ENCODE measurements at places on chromosomes 5 and 9.
A peak's percentile ranks its signal among the peaks of the same experiment; 100 is the strongest.

DNA sequence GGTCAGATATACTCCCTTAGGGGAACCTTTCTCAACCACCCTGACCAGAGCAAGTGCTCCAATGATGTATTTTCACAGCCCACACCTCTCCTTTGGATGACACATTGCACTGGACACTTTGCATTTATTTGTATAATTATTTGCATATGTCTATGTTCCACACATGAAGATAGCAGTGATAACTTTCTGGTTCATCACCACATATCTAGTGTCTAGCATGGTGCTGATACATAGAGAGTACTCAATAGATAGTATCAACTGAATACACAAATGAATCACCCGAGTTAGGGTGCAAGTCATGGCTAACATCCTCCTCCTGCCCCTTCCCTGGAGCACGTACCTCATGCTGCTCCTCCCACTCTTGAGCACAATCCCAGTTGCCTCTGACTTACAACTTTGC is 617.6 kb downstream of the EBF1 start:
- no peak for DNase-seq

DNA sequence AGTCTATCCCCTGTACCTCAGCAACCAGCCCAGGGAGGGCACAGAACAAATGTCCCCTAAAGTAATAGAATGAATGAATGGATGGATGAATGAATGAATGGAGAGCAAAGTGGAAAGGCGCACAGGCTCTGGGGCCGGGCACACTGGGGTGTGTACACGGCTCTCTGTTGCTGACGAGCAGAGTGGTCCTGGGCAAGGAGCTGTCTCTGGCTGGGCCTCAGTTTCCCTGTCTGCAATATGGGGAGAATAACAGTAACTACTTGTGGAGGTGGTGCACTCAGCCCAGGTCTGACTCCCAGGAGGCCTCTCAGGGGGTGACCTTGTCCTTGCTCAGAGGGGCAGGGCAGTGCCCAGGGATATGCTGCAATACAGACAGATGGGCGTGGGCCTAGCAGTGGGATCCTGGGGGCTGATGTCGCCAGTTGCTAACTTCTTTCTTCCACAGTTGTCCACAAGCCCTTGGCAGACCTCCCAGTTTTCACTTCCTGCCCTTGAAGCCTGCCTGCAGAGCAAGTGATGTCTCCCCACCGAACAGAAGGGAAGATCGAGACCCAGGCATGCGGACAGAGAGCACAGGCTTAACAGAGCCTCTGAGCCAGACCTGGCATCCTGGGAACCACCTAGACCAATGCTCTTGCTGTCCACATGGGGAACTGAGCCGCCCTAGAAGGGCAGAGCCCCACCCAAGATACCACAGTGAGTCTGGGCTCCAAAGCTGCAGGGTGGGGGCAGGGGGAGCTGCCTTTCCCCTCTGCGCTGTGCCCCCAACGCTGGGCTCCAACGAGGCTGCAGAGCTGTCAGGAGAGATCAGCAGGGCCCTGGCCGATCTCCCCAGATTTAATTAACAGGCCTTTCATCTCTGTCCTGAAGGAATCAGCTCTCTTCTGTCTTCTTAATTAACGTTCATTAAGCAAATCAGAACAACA is 13.6 kb upstream of the LAMC3 start:
- no peak for DNase-seq

DNA sequence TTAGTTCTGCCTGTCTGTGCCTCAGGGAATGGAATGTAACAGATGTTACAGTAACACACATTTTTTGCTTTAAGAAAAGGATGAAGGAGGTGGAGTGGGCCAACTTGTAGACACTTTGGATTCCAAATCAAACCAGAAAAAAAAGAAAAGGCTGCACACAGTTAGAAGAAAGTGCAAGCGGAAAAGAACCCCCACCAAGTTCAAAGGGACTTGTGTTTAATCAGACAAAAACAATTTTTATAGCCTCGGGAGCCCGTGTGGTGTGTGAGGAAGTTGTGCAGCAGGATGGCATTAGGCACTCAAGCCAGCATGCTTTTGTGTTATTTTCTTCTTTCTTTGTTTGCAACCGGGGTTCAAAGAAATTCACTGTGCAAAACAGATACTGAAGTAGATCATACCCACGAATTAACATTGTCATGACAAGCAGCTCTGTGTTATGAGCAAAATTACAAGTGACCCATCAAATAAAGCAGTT is 189.5 kb downstream of the SEMA5A start:
- DNase-seq = no peak

DNA sequence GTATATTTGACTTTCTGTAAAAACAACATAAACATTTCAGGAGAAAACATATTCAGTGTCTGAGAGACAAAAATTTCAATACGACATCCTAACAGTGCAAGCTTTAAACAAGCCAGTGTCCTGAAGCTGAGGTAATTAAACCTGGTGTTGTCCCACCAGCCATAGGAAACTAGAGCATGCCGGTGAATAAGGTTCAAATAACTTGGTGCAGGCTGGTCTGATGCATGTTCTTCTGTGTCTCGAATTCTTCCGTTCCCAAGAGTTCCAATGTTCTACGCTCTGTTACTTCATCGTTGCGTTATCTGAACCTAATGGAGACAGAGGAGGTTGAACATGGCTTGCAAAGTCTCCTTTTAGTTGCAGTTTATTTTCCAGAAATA is 48.9 kb downstream of the ADAMTS16 start:
- no peak for DNase-seq

GRCh38 chr9:126860757-126861466 is 473 bp downstream of the ZBTB34 start:
- DNase-seq = no peak

- no peak for DNase-seq
Observed at GRCh38 chr5:58459146-58460001, 512 bp downstream of the PLK2 start.

GRCh38 chr5:110900829-110901228 is 162.0 kb downstream of the SLC25A46 start:
- DNase-seq = no peak

DNA sequence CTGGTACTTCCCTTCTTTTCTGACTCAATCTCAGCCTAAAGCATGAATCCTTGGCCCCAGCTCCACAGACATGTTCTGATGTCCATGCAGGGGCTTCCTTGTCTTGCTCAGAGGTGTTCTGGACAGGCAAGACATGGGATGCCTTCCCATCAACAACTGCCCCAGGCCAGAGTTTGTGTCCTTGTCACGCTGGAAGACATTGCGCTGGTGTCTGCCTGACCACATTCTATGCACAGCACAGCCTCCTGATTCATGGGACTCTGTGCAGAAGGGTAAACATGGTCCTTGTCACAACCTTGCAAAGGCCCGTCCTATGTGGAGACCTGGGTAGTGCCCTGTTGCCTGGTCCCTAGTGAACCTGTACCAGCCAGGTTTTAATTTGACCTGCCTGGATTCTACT is 212.2 kb downstream of the FSTL4 start:
- DNase-seq = no peak

- DNase-seq = no peak
Observed at GRCh38 chr9:78261403-78262001, 25.6 kb downstream of the CEP78 start.

GRCh38 chr5:61734001-61734400 is 401.9 kb downstream of the ZSWIM6 start:
- no peak for DNase-seq

- no peak for DNase-seq
Observed at GRCh38 chr5:73424556-73424977, 24.0 kb downstream of the FOXD1 start.

DNA sequence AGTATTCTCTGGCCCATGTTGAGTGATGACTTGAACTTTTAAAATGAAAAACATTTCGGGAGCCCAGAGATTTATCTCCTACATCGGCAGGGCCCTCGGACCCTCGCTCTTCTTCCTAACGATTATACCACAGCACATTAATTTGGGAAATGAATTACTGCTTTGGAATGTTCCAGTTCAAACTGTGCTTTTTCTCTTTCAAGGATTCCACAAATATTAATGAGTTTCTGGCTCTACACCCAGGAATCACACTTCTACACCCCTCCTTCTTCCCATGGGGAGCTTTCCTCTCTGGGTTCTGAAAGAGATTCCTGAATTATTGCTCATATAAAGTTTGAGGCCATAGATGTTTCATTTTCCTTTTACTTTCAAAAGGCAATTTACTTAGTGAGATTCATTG is 41.2 kb downstream of the NSG2 start:
- no peak for DNase-seq

DNA sequence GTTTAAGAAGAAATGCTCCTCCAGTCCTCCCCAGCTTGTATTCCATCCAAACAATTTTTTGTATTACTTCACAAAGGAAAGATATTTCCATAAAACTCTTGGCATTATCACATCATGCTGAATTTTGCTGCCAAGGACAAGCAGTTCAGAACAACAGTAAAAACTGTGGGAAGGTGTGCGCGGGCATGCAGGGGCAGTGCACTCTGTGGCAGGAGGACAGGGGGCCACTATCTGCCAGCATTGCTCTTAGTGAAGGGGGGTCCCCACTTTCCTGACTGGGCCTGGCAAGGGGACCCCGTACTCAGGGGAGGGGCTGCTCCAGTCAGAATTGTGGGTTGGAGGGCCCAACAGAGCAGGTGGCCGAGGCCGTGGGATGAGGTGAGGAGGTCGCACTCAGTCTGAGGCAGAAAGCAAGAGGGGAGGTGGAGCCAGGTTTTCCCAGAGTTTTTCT is 32.8 kb downstream of the ANGPTL2 start:
- no peak for DNase-seq

DNA sequence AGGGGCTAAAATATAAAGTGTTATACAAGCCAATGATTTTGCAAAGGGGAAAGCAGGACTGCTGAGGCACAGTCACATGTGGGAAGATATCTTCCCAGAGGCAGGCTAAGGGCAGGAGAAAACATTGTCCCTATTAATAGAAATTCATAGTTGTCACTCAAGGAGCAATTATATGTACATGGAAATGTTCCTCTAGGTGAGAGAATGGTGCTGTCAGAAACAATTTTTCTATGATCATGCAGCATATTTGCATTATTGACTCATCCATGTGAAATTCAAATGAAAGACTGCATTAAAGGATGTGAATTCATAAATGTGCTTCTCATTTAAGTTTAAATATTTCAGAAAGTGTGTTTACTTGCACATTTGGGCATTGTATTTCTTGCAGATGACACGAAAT is 775.9 kb upstream of the CDH9 start:
- DNase-seq = no peak

DNA sequence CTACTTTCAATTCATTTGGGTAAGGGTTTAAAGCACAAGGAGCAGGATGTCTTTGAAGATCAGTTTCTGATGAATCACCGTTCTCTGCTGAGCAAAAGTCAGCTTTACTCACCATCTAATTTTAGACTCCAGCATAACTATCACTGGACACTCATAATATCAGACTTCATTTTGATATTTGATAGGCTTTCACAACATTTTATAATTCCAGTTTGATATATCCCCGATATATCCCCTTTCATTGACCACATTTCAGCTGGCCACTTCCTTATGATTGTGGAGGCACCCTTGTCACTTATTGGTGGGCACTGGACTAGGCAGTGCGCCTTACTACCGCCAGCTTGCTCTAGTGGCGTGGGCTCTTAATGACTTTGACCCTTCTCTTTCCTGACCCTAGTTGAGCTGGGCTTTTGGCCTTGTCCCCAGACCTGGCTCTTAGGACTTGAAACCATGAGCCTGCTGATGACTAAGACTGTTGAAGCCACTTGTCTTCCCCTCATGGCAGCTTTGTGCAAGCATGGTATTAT is 46.8 kb downstream of the CYSTM1 start:
- DNase-seq = no peak

- no peak for DNase-seq
Observed at GRCh38 chr9:20292002-20292401, 330.3 kb downstream of the MLLT3 start.

GRCh38 chr9:91419222-91420191 is 4.1 kb downstream of the NFIL3 start:
- DNase-seq = no peak

GRCh38 chr5:181246276-181247049 is 2.8 kb upstream of the RACK1 start:
- DNase-seq = peak; percentile 81
